ENCODE measurements at places on chromosomes 1 and 21.

- DNase-seq: no peak
Measured at GRCh38 chr1:240036526-240036925, 55.2 kb upstream of the FMN2 start.

DNA sequence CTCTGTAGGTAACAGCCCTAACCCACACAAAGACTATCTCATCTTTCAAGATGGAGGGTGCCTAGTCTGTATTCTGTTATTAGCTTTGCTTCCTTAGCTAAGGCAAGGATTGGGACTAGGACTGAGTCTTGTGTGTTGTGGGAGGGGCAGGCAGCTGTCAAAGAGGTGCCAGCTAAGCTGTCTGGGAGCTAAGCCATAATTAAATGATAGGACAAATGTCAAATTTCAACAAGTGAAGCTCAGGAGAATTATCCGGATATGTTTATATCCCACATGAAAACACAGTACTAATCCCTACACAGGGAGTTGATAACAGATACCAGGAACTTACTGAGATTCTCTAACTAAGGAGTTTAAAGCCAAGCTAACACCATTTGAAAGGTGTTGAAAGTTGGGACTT, 70.5 kb upstream of the NGF start:
- no peak for DNase-seq

- DNase-seq: no peak
Measured at GRCh38 chr1:174153085-174153824, 6.1 kb upstream of the RABGAP1L start.

- no peak for DNase-seq
Measured at GRCh38 chr1:162327788-162328165, 48.9 kb downstream of the SPATA46 start.

DNA sequence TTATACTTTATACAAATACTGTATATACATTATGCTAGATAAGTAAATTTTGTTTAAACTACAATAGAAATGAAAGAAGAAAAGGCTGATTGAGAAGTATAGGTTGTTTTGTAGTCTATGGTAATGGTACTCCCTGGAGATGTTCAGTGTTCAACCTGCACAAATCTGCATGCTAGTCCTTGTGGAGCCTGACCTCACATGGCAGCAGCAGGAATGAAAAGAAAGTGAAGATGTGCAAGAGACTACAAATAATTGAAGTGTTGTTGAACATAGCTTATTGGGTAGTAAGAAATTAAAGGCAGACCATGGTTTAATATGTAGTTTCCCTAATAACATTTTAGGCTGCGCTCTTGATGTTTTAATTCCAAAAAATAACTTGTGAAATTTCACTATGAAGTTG, 201.2 kb downstream of the TGFB2 start:
- no peak for DNase-seq

GRCh38 chr1:156359973-156360372, 9.0 kb upstream of the RHBG start:
- DNase-seq: no peak

GRCh38 chr1:15432324-15432723, 5.9 kb upstream of the CTRC start:
- DNase-seq: no peak

DNA sequence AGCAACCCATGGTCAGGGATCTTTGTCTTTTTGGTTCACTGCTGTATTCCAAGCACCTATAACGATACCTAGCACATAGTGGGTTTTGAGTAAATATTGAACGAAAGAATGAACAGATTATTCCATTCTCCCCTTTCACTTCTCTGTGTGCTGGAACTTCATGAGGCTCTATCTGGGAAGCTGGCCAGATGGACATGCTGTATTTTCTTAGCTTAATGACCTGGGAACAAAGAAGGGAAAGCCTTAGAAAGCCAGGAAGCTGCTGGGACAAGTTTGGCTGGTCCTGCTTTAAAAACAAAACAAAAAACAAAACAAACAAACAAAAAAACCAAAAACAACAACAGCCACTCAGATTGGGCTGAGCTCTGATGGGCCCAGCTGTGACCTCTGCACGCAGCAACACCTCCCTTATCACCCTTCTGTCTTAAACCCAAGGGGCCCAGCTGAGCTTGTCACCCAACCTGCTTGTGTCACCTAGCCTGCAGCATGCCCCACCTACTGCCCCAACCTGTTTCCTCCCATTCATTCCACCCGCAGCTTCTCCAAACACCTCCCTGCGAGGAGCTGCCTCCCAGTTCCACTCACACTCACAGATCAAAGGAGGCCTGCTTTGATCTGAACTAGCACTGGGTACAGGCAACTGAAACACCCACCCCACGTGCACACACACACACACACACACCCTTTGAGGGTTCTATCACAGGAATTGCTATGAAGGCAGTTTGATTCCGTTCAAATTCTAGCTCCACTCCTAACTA, 37.1 kb downstream of the SLC30A1 start:
- DNase-seq: no peak

Measured in upper lobe of right lung (tissue), 1 donor.